Fibroblast of skin of left quadriceps (primary cell): ENCODE measurements at places on chromosomes 2 and 18.

DNA sequence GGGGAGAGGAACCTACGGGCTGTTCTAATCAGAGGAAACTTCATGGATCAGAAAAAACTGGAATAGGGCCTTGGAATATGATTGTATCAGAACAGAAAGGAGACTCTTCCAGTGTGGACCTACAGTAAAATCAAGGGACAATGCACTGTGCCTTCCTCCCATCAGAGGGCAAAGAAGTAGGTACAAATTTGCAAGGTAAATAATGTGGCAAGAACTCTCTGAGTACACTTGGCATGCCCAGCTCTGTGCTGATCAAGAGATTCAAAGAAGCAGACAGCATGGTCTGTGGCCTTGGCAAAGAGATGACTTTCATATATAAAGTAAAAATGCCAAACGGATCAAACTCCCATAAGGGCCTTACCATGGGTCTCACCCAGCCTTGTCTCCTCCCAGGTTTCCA lies 242.6 kb upstream of the OSR1 start:
- no peak for DNase-seq

DNA sequence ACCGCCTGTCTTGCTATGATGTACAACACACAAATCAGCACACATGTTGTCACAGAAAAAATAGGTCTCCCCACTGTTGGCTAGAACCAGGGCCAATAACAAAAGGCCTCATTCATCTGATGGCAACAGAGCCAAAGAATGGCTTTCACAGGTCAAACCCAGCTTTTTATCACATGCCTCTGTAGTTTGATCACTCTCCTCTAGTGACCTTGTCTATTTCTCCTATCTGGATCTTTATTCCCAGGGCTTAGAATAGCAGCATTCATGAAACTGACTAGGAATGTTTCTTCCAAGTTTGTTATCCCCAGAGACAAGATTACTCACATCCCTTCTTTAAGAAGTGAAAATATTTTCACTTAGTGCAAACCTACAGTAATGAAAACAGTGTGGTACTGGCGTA lies 285.8 kb upstream of the GYPC start:
- peak; percentile 23 for DNase-seq

- no peak for DNase-seq
Observed at GRCh38 chr18:12068950-12069320, 24.7 kb upstream of the ANKRD62 start.

DNA sequence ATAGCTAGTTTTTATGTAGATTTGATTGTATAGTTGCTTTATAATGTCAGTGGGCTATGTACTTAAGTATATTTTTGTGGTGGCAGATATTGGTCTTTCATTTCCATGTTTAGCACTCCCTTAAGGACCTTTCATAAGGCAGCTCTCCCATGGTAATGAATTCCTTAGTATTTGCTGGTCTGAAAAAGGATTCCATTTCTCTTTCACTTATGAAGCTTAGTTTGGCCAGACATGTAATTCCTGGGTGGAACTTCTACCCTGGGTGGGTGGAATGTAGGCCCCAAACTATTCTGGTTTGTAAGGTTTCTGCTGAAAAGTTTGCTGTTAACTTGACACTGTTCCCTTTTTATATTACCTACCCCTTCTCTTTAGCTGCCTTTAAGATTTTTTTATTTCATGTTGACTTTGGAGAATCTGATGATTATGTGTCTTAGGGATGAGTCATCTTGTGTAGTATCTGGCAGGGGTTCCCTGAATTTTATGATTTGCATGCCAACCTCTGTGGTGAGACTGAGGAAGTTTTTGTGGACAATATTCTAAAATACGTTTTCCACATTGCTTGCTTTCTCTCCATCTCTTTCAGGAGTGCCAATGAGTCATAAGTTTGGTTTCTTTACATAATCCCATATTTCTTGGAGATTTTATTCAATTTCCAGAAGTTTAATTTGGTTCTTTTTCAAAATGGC lies 65.4 kb upstream of the VRK2 start:
- DNase-seq, result peak; percentile 41

GRCh38 chr2:60297296-60298005 lies 256.0 kb downstream of the BCL11A start:
- no peak for DNase-seq

GRCh38 chr2:80326214-80326613 lies 21.7 kb upstream of the LRRTM1 start:
- DNase-seq, result peak; percentile 29

- DNase-seq, result no peak
Observed at GRCh38 chr18:7023581-7023980, 94.0 kb downstream of the LAMA1 start.

DNA sequence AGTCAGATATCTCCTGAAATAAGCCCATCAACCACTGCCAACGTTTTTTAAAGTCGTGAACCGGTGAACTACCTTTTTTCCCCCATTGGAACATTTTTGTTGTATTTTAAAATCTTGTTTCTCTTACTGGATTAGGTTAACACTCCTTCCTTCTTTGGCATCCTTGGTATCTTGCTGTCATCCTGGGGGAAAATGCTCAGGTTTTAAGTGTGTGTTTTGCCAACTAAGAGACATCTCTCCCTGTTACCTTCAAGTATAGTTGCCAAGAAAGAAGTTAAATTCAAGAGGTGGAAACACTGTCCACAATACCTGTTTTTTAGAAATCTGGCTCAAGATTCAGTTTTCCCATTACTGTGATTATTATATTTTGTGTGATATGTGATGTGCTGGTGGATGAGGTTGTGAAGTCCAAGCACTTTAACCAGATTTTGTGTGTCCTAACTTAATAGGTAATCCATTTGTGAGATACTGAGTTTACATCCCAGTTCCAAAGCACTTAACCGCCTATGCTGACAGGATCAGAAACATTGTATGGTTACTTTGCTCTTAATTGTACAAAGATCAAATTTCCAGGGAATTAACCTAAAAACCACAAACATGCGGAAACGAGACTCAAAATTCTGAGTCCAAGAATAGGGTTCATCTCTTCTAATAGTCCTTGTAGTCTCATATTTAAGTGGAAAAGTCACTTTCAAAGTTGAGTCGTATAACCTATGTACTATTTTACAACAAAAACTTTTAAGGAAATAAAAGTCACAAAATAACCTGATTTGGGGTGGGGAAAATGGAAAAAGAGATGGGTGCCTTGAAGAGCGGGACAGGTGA lies 1.3 kb upstream of the SP3 start:
- no peak for DNase-seq

DNA sequence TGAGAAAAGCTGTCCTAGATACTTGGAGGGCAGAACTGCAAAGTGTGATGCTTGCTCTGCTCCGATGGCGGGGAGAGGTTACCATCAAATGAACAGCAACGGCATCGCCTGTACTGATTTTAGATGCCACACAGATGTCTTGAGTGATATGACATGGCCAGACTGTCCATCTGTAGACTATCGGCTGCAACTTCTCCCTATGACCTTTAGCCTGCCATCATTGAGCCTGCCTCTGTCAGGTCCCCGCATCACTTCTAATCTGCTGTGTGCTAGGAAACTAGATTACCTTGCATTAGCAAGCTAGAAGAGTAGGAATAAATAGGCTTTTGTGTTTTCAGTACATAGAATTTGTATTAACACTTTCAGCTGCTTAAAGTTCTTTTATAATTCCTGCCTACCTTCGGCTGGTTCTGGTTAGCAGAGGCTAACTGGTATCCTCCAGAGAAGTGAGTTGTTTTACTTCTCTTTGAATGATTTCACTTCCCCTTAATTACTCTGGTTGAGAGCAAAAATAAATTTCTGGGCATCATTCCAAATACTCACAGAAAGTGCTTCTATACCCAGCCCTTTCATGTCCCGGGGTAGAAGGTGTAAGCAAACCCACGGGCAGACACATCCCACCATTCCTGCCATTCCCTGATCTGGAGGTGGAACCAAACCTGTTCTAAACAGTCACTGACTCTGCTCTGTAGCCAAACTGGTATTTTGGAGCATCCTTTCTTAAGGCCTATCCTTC lies 24.0 kb downstream of the GAREM2 start:
- no peak for DNase-seq

DNA sequence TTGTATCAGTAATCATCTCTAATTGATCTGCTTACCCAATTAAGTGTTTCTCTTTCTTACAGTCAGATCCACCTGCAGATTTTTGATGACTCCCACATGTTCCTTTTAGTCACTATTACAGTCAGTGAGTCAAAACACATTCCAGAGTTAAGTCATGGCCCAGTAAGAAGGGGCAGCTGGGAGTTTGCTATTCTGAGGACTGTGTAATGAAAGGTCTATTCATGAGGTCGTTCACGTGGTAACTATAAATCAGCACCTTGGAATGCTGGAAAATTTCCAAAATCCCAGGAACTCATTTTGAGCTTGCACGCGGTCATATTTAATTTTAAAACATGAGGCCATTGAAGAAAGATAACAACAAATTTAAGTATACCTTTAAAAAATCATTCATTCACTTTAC lies 252.5 kb downstream of the XIRP2 start:
- peak; percentile 88 for DNase-seq

GRCh38 chr2:191295088-191295487 lies 49.9 kb downstream of the MYO1B start:
- DNase-seq, result no peak

- no peak for DNase-seq
Observed at GRCh38 chr2:164287056-164287455, 334.2 kb downstream of the GRB14 start.

DNA sequence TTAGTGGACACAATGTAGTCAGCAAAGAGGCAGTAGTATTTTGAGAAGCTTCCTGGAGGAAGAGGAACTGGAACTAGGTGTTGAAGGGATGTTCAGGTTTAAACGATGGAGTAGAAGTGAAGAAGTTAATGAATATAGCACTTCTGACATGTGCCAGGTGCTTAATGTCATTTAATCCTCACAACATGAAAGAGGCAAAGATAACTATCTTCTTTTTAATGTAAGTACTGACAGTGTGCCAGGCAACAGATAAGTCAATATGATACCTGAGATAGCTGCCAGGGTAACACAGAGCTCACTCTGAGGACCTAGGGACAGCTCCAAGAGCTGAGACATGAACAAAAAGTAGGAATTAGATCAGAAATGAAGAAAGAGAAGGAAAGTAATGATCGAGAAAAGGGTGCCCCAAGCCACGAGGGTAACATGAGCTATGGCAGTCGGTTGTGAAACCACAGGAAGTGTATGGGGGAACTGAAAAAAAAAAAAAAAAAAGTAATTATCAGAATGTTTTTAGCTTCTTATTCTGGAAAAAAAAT lies 140.7 kb downstream of the RNF144A start:
- no peak for DNase-seq

GRCh38 chr2:228103379-228103778 lies 78.1 kb downstream of the SPHKAP start:
- DNase-seq, result no peak

GRCh38 chr18:79513381-79514081 lies 117.8 kb downstream of the NFATC1 start:
- no peak for DNase-seq

DNA sequence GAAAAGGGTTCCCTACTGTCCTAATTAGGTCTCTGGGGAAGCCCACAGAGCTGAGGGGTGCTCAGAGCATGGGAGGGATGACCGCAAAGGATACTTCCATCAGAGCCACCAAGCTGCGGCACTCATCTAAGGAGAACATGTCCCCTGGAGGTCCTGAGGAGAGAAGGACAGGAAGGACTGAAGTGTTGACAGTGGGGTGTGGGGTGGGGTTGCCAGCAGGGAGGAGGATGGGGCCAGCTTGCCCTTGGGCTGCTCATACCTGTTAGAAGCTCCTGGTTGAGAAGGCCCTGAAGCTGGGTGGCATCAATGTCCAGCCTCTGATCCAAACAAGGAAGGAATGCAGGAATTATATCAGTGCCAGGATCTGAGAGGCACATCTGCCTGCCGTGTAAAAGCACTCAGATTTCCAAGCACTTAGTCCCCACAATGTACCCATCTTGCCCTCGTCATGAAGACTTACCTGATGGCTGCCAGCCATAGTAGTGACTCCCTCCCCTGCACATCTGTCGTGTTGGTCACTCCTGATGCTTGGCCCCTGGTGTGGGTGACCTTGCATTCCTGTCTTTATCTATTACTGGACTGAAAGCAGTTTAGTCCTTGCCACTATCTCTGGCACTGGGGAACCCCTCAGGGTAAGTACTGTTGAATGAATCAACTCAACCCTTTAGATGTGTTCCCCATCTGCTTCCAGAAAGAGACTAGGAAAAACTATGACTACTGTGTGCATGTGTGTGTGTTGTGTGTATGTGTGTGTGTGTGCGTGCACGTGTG lies 68.9 kb downstream of the CAPN13 start:
- no peak for DNase-seq

DNA sequence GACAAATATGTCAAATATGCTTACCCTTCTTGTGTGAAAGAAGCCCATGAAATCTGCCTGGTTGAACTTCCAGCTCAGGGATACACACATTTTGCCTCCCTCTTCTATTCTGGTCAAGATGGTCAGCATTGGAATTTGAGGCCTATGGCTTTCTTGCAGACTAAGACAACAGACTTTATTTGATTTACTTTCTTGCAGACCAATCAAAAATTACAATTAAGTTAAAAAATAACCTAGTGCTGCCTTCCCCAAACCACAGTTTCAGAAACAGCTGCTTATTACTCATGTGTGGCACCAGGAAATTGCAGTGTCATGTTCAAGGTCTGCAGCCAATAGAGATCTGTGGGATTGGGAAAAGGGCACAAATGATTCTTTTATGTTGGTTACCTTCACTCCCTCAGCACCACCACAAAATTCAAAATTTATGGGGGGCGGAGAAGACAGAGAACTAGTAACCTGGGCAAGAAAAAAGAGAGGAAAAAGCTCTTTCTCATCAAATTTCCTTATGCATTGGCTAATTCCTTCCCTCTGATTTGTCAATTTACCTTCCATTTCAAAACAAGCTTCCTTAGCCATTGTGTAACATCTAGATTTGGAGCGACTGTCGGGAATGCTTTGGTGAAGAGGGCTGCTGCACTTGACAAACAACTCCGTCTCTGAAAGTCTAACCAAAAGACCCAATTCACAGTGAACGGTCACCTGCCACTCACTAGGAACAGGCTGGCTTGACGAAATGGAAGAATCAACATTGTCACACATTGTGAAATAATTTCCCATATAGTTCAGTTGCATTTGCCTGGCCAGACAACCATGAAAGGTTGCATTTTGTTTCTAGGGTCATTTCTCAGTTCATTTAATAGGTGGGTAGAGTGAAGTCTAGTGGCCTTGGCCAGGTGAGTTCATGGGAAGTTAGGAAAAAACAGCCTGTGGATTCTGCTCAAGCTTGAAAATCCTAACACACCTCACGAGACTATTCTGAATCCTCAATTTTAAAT lies 100.4 kb upstream of the FZD5 start:
- no peak for DNase-seq

GRCh38 chr2:60884800-60885199 lies 3.4 kb downstream of the REL start:
- DNase-seq, result no peak

DNA sequence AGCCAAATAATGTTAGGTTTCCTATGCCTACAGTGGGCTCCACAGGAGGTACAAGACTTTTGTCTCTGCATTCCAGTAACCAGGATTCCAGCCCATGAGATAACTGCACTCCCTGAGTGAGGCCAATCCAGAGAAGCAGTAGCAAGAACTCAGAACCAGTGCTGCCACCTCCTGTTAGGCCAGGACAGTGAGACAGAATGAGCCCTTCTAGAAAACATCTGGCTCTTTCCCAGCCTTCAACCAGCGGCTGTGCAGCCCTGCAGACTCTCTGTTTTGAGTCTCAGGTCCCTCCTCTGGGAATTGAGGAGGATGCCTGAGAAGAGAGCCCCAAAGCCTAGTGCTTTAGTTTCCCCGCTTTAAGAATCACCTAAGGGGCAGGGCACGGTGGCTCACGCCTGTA lies 44.2 kb downstream of the ARID5A start:
- no peak for DNase-seq

GRCh38 chr2:72940786-72941185 lies 23.5 kb downstream of the EMX1 start:
- DNase-seq, result no peak
